Karpas-422 (cell line): ENCODE measurements at places on chromosomes 4 and X.

DNA sequence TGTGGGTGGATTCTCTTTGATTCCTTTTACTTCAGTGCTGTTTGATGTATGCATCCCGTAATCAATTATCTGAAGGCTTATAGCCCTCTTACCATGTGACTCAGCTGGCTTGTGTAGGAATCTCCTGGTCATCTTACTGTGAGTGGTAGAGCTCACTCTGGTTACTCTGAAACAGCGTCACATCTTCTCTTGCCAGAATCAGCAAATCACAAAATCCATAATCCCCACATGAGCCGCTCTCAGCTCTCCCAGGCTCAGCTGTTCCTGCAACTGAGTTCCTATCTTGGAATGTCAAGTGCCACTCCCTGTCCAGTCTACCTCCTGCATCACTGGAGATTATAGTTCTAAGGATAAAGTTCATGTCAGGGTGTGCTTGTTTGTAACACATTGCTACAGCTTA is 278.0 kb downstream of the FBXO8 start:
- DNase-seq: no peak

- no peak for DNase-seq
Observed at GRCh38 chr4:98614094-98614493, 44.3 kb downstream of the TSPAN5 start.

GRCh38 chrX:71669492-71669891 is 2.1 kb downstream of the LOC101059915 start:
- DNase-seq: no peak

DNA sequence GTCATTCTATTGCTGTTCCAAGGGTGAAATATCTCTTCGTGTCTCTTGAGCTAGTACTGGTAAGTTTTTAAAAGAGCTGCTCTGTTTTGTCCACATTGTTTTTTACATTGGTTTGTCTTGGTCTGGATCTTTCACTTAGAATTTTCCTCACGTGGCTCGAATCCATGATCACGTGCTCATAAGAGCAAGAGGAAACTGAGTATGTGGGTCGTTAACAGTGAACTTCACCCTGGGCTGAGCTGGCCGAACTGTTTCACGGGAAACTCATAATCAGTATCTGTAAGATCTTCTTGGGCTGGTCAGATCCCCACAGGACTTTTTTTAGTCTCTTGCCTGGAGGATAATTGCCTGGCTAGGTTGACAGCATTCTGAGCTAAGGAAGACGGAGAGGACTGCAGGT is 77.8 kb upstream of the HELT start:
- DNase-seq: no peak

DNA sequence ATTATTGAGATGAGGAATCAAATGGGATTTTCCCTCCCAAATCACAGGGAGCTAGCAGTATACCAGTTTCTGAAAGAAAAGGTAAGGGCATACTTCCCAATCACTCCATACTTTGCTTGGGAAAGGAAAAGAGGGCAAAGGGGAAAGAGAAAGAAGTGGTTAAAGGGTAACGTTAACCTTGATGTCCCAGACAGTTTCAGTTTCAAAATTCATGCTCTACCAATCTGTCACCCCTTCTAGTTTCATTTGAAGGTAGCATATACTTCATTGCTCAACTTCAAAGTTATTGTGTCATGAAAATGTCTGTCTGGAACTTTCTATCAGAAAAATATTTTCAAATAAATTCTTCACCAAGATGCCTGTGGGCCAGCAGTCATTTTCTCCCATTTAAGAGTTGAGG is 16.0 kb downstream of the TNMD start:
- DNase-seq: no peak

DNA sequence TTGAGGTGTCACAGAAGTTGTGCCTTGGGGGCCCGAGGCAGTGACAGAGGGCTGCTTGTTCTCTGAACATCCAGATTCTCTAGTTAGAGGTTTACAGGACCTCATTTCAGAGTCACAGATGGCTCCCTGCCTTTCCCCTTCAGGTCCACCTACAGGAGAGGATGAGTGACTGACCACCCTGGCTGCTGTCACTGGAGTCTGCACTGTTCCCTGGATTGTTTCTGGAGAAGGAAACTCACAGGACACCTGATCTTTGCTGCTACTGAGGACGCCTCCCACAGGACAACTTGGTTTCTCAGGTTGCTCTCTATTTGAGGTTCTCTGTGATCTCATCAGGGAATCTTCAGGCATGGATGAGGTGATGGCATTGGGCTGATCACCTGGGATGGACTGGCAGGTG is 58.3 kb downstream of the GPRIN3 start:
- DNase-seq: no peak

DNA sequence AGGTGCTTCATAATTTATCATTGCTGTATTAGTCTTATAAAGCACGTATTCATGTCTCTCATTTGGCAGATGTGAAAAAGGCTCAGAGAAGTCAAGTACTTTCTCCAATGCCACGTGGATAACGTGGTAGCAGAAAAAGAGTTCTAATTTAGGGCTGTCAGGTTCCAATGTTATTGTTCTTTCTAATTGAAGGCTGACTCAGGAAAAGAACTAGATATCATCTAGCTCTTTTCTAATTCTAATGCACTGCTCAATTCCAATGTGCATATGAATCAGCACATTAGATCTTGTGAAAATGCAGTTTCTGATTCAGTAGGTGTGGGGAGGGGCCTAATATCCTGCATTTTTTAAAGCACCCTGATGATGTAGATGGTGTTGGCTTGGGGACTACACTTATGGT is 22.8 kb downstream of the AGA start:
- DNase-seq: no peak

DNA sequence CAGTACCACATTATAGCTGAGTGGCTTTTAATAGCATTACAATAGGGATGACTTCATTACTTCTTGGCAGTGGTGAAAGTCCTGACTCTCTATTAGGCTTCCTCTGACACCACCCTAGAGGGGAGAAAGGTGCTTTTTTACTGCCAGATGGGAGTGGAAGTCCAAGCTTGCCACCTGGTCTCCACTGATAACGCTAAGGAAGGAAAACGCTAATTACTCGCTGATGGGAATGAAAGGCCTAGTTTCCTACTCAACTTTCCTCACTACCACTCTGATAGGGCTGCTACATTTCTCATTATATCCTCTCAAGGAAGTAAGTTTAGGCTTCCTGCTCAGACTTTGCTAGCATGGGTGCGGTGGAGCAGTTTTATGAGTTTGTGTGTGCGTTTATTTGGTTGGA is 62.3 kb upstream of the PAGE3 start:
- no peak for DNase-seq

DNA sequence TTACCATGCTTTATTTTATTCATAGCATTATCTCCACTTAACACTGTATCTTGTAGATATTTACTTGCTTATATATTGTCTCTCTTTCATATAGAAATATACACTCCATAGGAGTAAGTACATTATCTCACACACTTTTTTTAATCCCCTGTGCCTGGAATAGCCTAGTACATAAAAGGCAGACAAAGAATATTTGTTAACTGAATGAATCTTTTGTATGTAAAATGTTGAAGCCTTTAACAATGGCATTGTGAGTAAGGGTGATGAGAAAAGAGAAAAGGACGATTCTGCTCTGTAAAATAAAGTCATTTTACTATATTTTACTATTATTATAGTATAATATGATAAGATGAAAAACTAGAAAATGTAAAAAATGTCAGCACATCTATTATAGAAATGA is 97.7 kb upstream of the PDHA2 start:
- DNase-seq: no peak

GRCh38 chr4:9994246-9994847 is 26.9 kb downstream of the SLC2A9 start:
- DNase-seq: no peak

DNA sequence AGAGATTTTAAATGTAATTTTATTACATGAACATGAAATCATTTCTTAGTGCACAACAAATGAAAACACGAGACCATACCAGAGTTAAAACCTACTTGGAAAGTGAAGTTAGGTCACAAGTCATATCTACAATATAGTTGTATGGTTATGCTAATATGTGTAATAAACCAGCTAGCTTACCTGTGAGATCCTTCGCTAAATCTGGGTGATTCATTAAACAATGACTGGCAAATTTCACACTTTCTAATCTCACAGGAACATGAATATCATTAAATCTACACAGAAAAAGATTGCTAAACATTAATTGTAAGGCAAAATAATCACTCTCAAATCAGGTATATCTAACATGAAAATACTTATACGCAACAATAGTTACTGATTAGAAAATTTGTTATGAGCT is 67.6 kb downstream of the PDS5A start:
- no peak for DNase-seq

DNA sequence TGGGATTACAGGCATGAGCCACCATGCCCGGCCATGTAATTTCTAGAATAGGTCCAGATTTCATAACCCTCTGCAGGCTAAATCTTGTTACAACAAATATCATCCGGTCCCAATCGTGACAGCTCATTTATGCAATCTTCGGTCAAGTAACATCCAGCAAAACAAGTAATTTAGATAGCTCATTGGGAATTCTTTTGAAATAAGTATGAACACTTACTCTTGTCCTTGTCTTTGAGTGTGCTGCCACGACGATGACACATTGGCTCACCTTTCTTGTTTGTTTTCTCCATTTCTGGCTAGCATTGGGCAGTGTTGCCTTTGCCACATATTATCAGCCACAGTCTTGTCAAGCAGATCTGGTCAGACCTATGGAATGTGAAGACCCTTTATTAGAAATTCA is 92.0 kb downstream of the PHEX start:
- no peak for DNase-seq

GRCh38 chrX:77768787-77769186 is 17.2 kb downstream of the ATRX start:
- no peak for DNase-seq

GRCh38 chr4:22897520-22898108 is 204.9 kb downstream of the GBA3 start:
- DNase-seq: peak; percentile 62

- no peak for DNase-seq
Observed at GRCh38 chr4:77036206-77036605, 39.6 kb downstream of the CCNI start.

- DNase-seq: no peak
Observed at GRCh38 chrX:140274811-140275525, 229.9 kb downstream of the SOX3 start.

DNA sequence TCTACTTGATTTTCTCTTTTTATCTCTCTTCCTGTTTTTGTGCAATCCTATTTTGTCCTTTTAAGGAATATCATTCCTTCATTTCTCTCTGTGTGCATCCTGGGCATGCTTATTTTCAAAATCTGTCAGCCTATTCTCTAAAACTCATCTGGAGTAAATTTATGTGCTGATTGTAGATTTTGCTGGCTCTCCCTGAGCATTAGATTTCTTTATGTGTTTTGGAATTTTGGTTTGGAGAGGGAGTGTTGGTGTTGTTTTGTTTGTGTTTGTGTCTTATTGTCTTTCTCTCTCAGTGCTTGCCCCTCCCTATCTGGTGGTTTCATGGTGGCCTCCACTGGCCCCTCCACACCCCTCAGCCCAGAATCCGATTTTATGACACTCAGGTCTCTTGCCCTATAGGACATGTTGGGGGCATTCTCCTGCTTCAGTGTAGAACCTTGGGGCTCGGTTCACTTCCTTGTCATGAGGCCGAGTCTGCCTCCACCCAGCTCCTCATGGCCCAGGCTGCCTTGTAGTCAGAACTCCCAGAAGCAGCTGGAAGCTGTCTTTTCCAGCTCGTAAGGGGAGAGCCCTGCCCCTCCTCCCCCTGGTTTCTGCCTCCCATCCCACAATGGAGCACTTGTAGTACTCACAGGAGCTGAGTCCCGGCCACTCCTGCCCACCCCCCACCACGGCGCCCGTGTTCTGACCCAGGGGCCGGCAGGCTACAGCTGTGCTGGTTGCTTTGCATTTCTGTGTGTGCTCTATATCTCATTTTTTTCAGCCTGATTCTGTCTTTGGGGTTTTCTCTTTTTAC is 24.5 kb upstream of the PJA1 start:
- DNase-seq: no peak

DNA sequence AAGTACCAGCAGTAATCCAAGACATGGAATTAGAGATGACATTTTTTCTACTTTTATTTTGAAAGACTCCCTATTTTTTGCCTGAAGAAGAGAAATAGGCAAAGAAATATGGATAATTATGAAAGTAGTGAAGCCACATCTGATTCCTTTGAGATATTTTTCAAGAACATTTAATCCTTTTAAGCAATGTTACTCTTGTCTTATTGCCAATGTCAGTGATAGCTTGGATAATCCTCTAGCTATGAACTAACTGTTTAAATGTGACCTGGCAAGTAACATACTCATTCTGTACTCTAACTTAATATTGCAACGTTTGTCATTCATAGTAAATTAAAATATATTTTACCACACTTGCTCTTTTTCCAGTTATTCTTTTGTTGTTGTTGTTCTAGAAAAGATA is 181.3 kb downstream of the VEGFC start:
- no peak for DNase-seq

DNA sequence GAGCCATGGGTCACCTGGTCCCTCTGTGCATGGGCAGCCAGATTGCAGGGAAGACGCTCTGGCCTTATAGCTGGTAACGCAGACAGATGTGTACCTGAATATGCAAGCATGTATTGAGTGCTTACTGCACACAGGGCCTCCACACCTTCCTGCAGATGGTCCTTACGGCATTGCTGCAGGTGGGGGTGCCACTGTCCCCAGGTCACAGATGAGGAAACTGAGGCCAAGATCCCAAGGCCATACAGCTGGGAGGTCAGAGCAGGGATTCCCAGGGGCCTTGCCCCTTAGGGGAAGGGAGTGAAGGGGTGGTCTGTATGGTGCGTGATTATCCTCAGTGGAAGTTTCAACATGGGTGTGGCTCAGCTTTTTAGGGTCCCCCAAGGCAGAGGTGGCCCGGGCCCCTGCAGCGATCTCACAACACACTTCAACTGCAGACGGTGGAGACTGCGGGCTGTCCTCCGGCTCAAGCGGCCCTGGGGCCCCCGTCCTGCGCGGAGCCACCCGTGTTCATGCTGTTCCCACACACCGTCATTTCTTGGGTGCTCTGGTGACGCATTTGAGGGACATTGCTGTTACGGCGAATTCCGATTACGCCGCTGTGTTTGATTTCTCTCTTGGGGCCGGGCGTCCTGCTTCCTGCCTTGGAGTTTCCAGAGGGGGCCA is 8.1 kb downstream of the DOK7 start:
- no peak for DNase-seq

- DNase-seq: no peak
Observed at GRCh38 chr4:99180382-99181070, 36.4 kb upstream of the ADH4 start.

DNA sequence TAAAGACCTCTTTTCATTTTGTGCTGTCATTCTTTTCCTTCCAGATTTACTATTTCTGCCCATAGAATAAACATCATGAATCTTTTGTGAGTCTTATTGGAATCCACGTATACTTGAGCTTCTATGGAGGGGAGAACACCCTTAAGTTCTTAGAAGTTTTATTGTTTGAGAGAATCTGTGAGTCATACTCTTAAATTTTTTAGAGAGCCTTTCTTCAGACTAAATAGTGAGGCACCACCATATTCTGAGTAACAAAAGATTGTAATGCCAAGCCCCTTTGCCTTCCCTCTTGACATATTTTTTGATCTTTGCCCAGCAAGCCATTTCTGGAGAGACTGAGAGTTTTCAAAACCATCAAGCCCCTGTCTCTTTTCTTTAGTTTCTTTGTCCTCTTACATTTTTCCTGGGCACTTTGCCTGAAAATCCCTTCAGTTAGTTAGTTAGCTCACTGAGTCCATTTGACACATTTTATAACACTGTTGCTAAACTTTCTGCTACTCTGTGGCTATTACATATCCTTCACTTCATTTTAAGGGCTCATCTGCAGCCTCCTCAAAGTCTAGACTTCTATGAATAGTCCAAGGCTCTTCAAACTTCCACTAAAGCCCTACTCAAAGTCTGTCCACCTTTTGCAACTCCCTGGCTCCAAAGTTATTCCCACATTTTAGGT is 65.3 kb upstream of the NDUFC1 start:
- no peak for DNase-seq
